ENCODE measurements at places on chromosomes 1 and 21.

GRCh38 chr1:200724064-200724463, 14.6 kb upstream of the CAMSAP2 start:
- no peak for DNase-seq

GRCh38 chr1:63621075-63621474, 27.9 kb downstream of the PGM1 start:
- DNase-seq: no peak

- DNase-seq: no peak
These were observed 11.3 kb upstream of the OR2T8 start for GRCh38 chr1:247908766-247909165.

- DNase-seq: no peak
These were observed 17.5 kb upstream of the ALPL start for GRCh38 chr1:21491488-21492355.

- DNase-seq: no peak
These were observed 79.9 kb downstream of the MORN1 start for GRCh38 chr1:2311184-2312032.

DNA sequence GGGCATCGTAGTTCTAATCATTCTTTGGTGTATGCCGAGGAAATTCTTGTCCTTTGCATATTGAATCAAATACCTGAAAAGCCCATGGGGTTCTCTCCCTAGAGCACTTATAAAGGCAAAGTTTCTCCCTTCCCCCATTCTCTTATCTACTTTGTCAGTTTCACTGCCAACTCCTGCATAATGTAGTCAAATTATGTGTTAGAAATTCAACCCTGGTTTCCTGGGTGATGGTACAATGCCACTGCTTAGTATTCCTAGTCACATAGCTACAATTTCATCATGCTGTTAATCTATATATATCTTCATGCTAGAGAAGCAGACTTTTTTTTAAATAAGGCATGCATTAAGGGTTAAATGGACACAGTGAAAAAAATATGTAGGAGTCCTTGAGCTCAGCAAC, 119.0 kb downstream of the PDE4B start:
- DNase-seq: no peak

DNA sequence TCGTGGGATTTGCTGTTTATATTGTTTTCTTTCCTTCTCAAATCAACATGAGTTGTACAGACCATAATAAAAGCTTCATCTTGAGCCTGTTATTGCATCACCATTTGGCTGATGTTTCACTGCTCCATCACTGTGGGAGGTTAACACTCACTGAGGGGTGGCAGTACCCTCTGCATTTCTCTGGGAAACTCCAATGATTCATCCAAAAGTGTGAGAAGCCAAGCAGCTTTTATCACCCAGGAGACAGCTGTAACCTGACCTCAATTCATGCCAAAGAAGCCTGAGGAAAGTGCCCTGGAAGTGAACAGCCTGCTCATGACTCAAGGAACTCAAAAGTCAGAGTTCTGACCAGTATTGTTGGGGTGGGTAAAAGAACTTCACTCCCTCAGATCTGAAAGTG, 84.1 kb downstream of the GPR88 start:
- no peak for DNase-seq

DNA sequence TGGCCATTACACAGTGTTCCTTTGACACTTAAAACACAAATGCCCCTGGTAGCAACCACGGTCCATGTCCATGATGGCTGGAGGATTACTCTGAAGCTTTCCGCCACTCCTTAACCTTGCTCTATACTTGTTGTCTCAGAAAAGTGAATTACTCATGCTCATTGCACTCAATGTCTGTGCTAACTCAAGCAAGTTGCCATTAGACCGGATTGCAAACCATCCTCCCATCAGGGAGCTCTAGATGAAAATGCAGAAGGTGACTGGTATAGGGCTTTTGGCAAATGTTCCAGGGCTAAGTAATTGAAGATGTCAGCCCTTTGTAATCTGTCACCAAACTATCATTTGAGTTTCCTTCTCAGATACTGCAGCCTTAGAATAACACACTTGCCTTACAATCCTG, 1288.3 kb upstream of the B3GALT2 start:
- no peak for DNase-seq

GRCh38 chr1:56249234-56249633, 330.1 kb downstream of the PLPP3 start:
- no peak for DNase-seq

DNA sequence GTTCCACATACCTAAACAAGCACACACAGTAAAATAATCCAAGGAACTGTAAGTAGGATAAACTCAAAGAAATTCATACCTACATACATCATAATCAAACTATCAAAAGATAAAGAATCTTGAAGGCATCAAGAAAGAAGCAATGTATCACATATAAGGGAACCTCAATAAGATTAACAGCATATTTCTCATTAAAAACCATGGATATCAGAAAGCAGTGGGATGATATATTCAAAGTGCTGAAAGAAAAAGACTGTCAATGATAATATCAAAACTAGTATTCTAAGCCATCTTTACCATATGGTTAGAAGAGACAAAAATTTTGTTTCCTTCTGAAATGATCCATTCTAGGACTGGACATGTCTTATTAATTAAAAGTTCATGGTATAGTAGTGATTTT, 37.1 kb upstream of the ADAM30 start:
- no peak for DNase-seq

GRCh38 chr1:99447721-99448120, 183.4 kb downstream of the PLPPR4 start:
- no peak for DNase-seq

GRCh38 chr1:185720633-185721272, 13.4 kb upstream of the HMCN1 start:
- no peak for DNase-seq

DNA sequence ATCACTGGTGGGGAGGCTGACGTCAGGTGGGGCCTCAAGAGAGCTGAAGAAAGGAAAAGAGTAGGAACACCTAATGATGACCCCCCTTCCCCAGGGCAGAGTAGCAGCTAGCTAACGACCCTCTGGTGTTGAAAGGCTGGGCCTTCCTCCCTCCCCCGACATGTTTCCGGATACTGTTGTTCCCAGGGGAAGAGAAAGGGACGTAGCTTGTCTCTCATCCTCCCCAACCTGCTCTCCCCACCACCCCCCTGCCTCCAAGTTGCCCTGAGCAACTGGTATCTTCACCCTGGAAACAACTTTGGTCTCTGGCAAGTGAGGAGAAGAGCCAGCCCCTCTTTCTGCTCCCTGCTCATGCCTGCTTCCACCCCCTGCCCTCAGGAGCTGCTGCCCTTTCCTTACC, 2.4 kb downstream of the SEMA6C start:
- no peak for DNase-seq

DNA sequence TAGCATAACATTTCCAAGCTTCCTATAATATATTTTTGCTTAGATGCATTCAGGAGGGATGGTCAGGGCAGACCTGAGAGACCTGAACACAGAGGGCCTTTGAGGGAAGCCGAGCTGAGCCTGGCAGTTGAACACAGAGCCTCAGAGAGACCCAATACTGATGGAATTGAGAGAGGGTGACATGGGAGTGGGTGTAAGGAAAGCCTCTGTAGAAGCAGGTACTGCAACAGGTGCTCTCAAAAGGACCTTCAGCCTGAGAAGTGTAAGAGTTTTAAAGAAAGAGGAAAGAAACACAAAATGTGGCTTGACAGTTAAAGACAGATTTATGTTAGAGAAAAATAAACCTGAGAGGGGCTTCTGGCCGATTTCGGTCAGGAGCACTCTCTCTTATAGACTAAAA, 73.9 kb upstream of the PGBD5 start:
- no peak for DNase-seq

- DNase-seq: no peak
These were observed 456.0 kb upstream of the PKN2 start for GRCh38 chr1:88228114-88228513.

DNA sequence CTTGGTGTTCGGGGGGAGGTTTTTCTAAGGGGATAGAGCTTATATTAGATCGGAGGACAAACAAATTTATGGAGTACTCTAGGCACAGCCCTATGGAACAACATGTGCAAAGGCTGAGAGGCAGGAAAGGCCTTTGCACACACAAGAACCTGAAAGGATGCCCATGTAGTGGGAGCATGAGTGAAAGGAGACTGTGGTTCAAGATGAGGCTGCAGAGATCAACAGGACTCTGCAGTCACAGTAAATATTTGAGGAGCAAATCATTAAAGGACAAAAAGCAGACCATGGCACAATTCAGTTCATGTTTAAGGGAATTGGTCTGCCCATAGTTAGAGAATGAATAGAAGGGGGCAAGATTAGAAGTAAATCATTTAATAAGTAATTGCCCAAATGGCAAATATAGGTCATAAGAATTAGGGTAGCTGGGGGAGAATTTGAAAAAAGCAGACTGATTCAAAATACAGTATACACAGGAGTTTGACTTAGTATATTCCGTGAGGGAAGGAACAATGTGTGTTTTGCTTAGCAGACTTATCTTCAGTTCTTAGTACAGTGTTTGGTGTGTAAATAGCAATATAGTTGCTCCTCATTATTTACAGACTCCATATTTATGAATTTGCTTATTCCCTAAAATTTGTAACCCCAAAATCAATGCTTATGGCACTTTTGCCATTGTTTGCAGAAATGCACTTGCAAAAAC, 268.1 kb downstream of the SEC16B start:
- DNase-seq: no peak

DNA sequence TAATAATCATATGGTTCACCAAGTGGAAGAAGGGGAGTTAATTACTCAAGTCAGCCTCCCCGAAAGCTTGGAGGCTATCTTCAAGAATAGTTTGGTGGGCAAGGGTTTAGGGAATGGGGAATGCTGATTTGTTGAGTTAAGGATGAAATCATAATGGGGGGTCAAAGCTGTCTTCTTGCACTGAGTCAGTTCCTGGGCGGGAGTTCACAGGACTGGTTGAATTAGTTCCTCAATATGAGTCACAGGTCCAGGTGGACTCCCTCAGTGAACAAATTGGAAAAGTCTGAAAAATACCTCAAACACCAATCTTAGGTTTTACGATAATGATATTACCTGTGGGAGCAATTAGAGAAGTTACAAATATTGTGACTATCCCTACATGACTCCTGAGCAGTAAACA, 115.2 kb upstream of the COA6 start:
- DNase-seq: no peak

GRCh38 chr1:207860531-207860930, 50.4 kb downstream of the CD34 start:
- no peak for DNase-seq

- no peak for DNase-seq
These were observed 403.7 kb upstream of the B3GALT2 start for GRCh38 chr1:193590102-193590501.

- DNase-seq: no peak
These were observed 22.3 kb upstream of the SNRPE start for GRCh38 chr1:203839081-203839480.

DNA sequence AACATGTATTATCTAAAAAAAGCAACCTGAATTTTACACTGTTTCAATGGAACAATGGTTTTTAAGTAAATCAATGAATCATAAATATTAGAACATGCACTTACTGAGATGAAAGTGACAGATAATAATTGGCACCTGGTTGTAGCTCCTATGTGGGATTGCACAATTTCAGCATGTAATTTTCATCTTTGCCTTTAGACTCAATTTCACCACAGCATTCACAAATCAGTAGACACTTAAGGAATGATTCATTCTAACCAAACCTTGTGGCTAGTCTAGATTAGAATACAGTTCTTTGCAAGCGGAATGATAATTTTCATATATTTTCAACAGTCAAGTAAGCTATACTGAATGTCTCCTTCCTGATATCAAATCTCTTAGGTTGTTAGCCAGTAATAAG, 853.4 kb downstream of the KCNT2 start:
- DNase-seq: no peak

- peak; percentile 31 for DNase-seq
These were observed 706 bp downstream of the RNF19B start for GRCh38 chr1:32963746-32964460.

GRCh38 chr1:64107632-64108031, 95.8 kb upstream of the UBE2U start:
- no peak for DNase-seq

DNA sequence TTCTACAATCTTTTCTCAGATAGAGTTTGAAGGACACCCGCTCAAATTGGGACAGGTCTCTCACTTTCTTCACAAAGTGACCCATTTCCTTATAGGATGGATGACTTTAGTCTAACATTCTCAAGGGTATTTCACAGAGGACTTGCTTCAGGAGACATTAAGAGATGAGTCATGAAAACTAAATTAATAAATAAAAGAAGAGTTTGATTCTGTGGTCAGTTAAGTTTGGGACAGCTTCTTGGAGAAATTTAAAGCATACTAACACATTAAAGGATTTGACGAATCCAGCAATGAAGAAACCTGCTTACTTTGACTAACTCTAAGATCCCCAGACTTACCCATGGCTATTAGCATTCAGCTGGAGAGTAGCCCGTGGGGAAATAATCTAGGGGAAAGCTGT, 95.6 kb upstream of the RAB3GAP2 start:
- DNase-seq: no peak

DNA sequence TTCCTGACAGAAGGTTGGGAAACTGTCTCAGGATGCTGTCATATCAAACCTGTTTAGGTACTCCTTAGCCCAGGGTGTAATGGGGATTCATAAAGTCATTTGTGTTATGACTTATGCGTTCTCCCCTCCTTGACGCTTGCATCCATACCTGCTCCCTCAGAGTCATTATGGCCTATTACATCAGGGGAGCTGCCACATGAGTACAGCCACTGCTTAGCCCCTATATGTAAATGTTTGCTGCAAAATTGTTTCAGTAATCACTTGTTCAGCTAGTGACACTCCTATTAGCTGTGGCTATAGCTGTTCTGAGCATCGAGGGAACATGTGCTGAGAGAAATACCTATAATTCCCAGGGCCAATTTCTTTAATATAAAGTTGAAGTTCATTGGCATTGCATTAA, 10.5 kb downstream of the NTNG1 start:
- no peak for DNase-seq

GRCh38 chr1:56160773-56161315, 418.5 kb downstream of the PLPP3 start:
- DNase-seq: no peak

DNA sequence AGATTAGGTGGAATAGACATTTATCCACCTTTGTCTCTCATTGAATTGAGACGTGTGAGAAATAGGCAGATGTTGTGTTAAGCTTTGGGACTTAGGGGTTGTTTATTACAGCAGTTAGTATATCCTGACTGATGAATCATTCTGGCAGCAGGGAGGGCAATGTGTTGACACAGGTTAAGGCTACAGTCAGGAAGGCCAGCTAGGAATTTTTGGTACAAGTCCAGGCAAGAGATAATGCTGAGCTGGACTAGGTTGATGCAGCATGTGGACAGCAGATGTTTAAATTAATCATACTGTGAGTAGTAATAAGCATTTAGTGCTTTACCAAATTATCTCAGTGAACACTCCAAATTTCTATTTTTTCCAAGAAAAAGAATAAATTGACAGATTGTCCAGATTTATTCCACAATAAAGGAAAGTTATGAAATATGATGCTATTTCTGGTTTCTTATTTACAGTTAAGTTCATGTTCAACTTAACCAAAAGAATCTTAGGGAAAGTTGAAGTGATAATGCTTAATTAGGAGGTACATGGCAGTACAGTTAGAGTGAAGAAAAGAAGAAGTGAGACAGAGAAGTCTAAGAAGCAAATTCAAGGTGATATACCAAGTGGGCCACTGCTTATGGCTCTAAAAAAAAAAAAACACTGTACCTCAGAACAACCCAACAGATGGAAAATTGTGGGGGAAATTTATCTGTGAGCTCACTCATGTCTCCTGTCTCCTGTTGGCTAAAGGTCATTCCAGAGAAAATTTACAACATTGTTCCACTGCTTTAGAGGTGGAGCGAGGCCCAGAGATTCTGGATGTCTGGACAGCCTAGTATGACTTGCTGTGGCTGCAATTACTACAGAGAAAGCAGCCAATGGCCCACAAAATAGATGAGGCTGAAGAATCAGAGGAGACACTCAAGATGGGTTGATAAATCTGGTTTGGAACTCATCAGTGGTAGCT, 102.7 kb upstream of the C21orf91 start:
- no peak for DNase-seq

All from stimulated activated CD8-positive, alpha-beta memory T cell treated with anti-CD3 and anti-CD28 coated beads, Interleukin-4, amount 100 ng/mL, for 1 hour (primary cell).